ENCODE measurements at places on chromosomes 16 and 17.

GRCh38 chr17:61766520-61766919 lies 96.8 kb downstream of the BRIP1 start:
- no peak for DNase-seq

- no peak for DNase-seq
These were observed 18.6 kb upstream of the SPN start for GRCh38 chr16:29644338-29644857.

DNA sequence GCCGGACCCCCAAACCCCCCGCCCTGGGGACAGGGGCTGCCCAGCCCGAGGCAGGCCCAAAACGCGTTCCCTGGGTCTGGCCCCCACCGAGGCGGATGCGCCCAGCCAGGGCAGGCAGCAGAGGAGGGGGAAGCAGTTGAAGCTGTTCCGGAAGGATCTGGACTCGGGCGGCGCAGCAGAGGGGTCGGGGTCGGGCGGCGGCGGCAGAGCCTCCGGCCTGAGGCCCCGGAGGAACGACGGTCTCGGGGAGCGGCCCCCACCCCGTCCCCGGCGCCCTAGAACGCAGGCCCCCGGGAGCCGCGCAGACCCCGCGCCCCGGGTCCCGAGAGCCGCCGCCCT lies 22.9 kb upstream of the ZFPM1 start:
- peak; percentile 60 for DNase-seq

DNA sequence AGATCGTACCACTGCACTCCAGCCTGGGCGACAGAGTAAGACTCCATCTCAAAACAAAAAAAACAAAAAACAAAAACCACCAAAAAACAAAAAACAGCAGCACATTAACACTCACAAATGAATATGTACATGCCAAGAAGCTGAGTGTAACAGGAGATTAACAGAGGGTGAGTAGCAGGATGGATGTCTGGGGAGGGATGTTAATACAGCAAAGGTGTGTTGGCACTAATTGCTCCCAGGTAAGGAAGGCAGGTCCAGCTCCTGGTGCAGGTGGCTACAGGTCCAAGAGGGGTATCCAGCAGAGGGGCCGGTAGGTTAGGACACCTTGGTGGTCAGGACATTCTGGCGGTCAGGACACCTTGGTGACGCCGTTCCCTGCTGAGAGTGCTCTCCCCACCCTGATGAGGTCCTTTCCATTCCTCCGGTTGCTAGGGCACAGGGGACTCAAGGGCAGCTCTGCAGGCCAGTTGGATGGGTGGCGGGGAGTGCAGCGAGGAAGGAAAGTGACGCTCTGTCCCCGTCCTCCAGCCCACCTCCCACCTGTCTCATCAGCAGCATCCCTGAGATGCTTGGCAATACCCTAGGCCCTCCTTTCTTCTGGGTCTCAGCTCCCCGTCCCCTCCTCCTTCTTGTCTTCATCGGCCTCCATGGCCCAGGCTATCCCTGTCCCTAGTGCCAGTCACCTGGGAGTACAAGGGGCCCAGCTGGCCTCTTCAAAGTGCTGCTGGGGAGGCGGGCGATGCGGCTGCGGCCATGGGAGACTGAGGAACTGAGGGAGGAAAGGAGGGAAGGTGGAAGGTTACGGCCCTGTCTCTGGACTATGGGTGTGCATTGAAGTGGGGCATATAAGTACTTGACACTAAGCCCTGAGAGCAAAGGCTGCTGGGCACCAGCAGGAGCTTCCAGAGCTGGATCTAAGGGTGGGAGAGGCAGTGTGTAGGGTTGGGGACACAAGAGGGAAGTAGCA lies 10.7 kb upstream of the GFAP start:
- no peak for DNase-seq

GRCh38 chr17:79137789-79138165 lies 63.2 kb downstream of the ENGASE start:
- DNase-seq: no peak

GRCh38 chr17:39194985-39195524 lies 2.4 kb downstream of the CACNB1 start:
- DNase-seq: no peak

Data from activated naive CD8-positive, alpha-beta T cell treated with anti-CD3 and anti-CD28 coated beads, Interleukin-2, amount 10 ng/mL, durations not matched to agents 7 days and 5 days (primary cell).